NCI-H1105 (cell line): ENCODE measurements at places on chromosomes 7 and 10.

DNA sequence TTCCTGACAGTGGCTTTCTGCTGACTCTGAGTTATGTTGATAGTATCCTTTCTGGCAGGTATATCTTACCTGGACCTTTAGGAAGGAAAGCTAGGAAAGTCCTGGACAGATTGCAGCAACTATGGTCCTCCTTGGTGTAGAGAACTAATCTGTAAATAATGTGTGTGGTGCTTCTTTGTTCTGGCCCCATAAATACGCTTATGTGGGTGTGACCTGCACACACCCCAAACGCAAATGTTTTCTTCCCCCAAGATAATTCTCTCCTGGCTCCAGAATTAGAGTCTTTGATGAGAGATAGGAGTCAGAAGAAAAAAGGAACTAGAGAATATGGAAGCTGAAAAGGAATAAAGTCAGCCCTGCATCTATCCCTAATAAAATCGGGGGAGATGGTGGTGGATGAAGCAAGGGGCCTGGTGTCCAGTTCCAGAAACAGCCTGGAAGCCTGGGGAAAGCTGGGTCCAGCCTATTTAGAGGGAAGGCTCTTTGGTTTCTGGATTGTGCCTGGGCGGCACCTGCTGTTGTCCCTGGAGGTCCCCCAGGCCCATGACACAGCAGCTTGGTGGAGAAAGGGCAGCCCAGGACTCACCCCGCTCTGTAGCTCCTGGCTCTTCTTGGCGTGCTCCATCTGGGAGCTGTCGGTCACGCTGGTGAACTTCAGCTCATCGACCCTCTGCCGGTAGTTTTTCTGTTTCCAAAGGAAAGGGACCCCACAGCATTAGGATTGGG lies 38.2 kb downstream of the NRAP start:
- no peak for DNase-seq

DNA sequence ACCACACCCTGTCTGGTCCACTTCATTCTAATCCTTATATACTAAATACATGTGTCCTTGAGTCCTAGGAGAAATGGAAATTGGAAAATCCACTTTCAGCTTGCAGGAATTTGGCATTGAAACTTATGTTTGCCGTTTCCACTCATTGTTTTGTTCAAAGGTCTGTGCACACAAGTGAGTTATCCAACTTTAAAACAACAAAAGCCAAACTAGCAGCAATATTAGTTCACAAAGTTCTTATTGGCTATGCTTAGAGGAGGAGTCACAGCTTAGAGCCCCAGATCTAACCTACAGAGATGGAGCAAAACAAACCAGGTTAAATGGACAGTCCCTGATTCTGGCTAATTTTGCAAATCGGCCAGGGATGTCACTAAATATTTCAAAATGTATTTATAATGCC lies 44.6 kb upstream of the AFAP1L2 start:
- DNase-seq = no peak

GRCh38 chr10:20481054-20481453 lies 416.1 kb downstream of the NEBL start:
- no peak for DNase-seq

- DNase-seq = no peak
Measured at GRCh38 chr7:107564553-107565298, 955 bp downstream of the DUS4L start.

GRCh38 chr7:70701477-70701876 lies 430.5 kb upstream of the GALNT17 start:
- no peak for DNase-seq
